ENCODE measurements at places on chromosomes 3 and 15.
A peak's percentile ranks its signal among the peaks of the same experiment; 100 is the strongest.

- no peak for DNase-seq
Measured at GRCh38 chr3:29319262-29319661, 38.4 kb downstream of the RBMS3 start.

DNA sequence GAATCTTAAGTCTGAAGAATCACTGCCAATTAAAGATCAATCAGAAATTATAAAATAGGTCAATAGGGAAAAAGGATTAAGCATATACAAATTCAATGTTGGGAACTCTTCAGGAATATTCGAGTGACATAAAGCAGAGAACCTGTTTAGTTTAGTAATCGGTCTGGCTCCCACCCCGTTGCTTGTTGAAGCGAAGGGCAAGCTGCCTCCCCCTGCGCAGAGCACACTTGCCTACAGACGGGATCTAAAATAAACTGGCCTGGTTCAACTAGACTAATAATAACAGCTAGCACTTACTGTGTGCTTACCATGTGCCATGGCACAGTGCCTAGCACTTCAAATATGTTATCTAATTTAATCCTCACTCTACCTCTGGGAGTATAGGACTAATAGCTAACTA lies 8.6 kb downstream of the SEMA6D start:
- DNase-seq: no peak

GRCh38 chr3:45409921-45410320 lies 21.5 kb downstream of the LARS2 start:
- peak; percentile 8 for DNase-seq

GRCh38 chr3:31817411-31817966 lies 163.6 kb downstream of the OSBPL10 start:
- DNase-seq: no peak
